ENCODE measurements at places on chromosomes 1 and 21. TPM values are rescaled to one million over a fixed set of nuclear protein-coding genes. Genes with fewer than 3 reads are reported as not detected.

- no peak for DNase-seq
Observed at GRCh38 chr1:3504822-3505153, 50.3 kb downstream of the ARHGEF16 start.

DNA sequence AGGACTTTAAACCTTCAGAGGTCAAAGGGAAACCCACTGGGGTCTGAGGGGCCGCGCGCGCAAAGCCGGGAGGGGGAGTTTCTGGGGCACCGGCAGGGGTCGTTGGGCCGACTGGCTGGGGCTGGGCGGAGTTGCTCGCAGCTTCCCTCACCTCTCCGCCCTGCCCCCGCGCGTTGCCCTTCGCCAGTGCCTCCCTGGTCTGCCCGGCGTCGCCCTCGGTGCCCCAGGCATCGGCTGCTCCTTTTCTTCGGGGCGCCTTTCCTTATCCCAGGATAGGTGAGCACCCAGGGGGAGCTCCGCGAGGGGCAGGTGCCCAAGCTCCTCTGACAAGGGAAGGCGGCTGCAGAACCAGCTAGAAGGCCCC, 390 bp upstream of the NGF start:
- DNase-seq = no peak

Gene TSPAN2
- total RNA-seq = 13.0 TPM

- no peak for DNase-seq
Observed at GRCh38 chr1:103525114-103525606, 339 bp upstream of the RNPC3 start.

Gene KRTAP7-1
- not detected for total RNA-seq

Gene OR2T35
- not detected for total RNA-seq

GRCh38 chr1:221139991-221140390, 260.7 kb downstream of the HLX start:
- no peak for DNase-seq

Measured in H1 (cell line).